ENCODE measurements at places on chromosomes 16 and 17.

- DNase-seq: no peak
Observed at GRCh38 chr17:33469911-33470310, 176.8 kb upstream of the ASIC2 start.

DNA sequence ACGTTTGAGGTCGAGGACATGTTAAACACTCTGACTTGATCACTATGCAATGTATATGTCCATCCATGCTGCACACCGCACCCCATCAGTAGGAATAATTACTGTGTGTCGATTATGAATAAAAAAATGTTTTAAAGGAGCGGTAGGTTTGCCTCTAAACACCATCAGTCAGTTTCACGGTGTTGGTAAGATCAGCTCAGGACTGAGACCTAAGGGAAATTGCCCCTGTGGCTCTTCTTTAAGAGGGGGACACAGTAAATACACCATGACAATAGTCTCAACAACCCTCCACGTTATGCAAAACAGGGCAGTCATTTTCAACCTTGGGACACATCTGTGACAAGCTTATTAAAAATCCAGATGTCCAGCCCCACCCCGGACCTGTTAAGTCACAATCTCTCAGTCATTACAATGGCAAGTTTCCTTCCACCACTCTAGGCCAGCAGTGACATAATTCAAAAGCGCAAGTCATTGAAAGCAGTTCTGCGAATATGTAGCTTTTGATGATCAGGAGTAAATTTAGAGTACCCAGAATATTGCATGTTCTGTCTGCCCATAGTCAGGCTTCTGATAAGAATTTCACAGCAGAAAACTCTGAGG, 1.2 kb downstream of the ATMIN start:
- DNase-seq: no peak

DNA sequence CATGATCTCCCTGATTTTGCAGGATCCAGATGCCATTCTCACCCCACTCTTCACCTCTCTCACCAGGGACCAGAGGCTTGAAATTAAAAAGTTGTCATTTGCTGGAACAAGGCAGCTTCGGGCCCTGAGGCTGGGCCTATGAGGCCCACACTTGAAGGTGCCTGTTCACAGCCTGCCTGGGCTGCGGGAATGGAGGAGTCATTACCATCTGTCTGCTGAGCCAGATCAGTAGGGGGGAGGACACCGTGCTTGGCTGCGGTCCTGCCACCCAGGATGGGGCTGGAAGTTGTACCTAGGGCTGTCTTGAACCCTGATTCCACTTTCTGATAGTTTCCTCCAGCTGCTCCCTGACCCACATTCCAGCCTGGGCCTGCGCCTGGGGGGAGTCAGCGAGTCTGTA, 208.3 kb upstream of the N4BP1 start:
- no peak for DNase-seq

GRCh38 chr16:59339871-59340270, 605.8 kb upstream of the GOT2 start:
- DNase-seq: no peak

- DNase-seq: no peak
Observed at GRCh38 chr16:85083051-85083639, 29.1 kb downstream of the CIBAR2 start.

DNA sequence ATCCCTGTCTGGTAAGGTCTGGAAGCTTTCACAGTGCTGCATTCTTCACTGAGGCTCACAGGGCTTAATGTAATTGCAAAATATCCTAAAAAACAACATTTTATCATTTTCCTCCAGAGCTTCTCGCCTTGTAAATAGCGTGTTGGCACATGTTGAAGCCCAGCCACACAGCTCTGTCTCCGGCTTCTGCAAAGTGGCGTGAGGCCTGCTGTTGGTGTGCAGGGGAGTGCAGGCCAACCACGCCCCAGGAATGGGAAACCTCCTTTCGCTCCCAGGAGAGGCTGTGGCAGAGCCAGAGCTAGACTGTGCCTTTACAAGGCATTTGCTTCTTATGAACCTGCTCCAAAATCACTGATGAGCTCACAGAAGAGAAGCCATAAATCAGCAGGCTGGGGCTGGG, 248.2 kb upstream of the MAF start:
- DNase-seq: no peak
